ENCODE measurements at places on chromosomes 7 and 10.
A peak's percentile ranks its signal among the peaks of the same experiment; 100 is the strongest.

GRCh38 chr7:122430710-122431109, 126.2 kb upstream of the FEZF1 start:
- DNase-seq = peak; percentile 18

GRCh38 chr7:25963733-25964132, 188.3 kb upstream of the NFE2L3 start:
- DNase-seq = no peak

DNA sequence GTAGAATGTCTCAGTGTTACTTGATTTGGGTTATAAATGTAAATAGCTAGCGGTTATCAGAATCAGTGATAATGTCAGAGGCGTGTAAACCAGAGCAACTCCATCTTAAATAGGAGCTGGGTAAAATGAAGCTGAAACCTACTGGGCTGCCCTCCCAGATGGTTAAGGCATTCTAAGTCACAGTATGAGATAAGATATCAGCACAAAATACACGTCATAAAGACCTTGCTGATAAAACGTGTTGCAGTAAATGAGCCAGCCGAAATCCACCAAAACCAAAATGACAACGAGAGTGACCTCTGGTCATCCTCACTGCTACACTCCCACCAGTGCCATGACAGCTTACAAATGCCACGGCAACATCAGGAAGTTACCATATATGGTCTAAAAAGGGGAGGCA, 172.3 kb downstream of the CHRM2 start:
- no peak for DNase-seq

DNA sequence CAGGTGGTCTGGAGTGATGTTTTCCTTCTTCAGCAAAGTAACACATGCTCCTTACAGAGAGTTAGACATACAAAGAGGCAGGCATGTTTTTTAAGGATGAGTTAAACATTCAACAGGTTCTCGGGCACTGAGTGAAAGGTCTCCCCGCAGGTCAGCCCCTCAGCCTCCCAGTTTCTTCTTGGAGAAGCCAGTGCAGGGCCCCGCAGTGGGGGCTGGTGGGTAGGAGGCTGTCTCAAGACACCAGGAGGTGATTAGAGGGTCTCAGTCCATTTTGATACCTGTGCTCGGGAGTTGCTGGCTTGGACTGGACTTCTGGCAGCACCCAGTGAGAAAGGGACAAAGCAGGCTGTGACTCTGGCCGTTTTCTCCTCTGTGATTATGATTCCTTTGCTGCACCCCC, 78.6 kb upstream of the ZNF479 start:
- no peak for DNase-seq

DNA sequence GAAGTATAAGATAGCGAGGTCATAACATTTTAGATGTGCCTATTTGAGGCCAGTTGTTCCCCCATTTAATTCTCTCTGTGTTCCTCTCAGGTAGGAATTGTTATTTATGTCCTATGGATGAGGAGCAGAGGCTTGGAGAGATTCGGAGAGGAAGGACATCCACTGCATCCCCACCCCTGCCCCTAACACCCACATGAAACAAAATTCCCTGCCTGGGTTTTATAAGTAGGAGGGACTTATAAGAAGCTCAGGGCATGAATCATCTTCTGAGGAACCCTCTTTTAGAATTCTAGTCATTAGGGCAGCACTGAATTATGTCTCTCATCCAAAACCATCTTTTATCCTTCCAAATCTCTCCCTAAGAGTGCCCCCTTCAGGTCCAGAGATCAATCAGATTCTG, 5.0 kb downstream of the CHAT start:
- DNase-seq = no peak

GRCh38 chr10:77236700-77237099, 400.9 kb downstream of the KCNMA1 start:
- peak; percentile 69 for DNase-seq

- DNase-seq = no peak
These were observed 657.2 kb downstream of the INHBA start for GRCh38 chr7:41045556-41046123.

DNA sequence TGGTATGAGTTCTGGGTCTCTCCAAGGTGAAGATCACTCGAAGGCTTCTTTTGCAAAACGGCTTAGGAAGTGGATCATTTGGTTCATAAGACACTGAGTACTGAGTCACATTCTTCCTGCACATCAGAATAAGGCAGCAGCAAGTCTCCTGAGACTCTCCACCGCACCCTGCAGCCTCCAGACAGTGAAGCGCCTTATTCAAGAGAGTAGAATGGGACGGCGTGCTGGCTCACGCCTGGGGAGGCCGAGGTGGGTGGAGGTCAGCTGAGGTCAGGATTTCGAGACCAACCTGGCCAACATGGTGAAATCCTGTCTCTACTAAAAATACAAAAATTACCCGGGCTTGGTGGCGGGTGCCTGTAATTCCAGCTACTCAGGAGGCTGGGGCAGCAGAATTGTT, 70.3 kb downstream of the C10orf143 start:
- DNase-seq = no peak

DNA sequence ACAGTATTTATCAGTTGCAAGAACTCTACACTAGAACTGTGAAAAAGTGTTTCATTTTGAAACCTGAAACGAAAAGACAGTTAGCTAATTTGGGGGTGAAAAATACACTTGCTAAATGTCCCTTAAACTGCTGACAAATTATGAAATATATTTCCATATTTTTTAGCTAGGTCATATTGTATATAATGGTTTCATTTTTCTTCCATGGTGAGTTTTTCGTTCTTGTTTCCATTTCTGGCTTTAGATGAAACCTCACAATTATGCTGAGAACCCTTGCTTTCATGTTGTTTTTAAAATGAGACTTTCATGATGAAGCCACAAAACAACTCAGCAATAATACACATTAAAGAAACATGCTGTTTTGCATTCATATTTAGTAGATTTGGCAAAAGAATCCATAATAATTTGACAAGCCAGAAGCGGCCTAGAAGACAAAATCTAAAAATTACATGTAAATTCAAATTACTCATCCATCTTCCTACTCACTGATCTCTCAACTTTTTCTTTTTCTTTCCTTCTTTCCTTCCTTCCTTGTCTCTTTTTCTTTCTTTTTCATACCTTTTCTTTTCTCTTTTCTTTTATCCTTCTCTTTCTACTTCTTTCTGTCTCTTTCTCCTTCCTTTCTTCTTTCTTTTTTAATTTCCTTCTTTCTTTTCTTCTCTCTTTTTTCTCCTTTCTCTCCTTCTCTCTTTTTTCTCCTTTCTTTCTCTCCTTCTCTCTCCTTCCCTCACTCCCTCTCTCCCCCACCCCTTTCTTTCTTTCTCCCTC, 46.5 kb upstream of the ITGB8 start:
- DNase-seq = no peak

DNA sequence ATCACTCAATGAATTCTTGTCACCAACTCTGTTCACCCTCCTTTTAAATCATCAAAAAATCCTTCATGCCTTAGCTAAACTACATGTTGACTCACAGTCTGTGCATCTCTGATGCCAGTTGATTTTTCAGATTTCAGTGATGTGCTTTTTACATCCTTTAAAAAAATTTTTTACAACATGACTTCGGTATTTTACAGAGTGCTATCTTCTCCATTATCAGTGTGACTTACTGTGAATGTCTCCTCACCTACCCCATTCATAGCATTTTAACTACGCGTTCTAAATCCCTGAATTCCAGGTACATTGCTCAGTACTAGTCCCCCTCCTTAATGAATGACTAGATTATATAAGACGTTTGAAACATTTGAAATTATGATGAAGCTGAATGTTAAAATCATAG, 98.7 kb downstream of the DNAH11 start:
- DNase-seq = no peak

DNA sequence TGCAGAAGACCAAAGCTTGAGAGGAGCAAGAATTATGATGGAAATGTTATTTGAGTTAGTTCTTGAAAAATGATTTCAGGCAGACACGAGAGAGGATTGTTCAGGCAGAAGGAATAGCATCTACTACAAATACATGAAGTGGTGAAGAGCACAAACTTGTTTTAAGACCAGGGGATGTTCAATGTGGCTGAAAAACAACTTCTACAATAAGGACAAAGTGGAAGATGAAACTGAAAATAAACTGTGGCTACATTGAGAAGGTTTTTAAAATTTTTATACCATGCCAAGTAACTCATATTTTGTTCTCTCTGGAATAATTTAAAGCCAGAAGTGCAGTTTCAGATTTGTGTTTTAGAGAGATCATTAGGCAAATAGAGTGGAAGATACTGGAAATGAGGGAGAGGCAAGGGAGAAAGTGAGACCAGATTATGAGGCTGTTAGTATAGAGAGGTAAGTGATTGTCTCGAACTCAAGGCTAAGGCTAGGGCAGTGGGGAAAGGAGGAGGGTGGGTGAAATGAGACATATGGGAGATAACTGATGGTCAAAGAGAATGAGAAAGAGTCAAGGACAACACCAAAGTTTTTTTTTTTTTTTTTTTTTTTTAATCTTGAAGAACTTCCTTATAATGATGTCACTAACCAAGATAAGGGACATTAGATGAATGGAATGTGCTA, 115.4 kb downstream of the MDFIC start:
- no peak for DNase-seq

GRCh38 chr7:73668886-73669230, 1.2 kb downstream of the VPS37D start:
- DNase-seq = no peak

DNA sequence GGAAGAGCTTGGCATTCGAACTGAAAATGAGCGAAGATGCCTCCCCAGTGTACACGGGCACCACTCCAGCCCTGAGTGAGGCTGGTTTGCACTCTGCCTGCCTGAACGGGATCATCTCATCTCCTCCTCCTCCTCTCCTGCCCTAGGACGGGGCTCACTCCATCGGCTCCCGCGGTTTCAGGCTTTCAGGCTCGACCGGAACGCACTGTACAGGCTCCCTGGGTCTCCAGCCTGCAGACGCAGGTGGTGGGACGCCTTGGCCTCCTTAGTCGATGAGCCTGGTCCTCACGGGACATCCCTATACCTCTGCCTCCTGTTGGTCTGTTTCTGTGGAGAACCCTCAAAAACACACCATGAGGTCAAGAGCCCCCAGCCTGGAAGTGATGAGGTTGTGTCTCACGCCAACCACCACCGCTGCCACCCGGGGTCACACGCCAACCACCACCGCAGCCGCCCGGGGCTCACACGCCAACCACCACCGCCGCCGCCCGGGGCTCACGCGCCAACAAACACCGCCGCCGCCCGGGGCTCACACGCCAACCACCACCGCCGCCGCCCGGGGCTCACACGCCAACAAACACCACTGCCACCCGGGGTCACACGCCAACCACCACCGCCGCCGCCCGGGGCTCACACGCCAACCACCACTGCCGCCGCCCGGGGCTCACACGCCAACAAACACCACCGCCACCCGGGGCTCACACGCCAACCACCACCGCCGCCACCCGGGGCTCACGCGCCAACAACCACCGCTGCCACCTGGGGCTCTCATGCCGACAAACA, 56.3 kb downstream of the FOXL3 start:
- no peak for DNase-seq

GRCh38 chr7:123494193-123494796, 40.1 kb downstream of the IQUB start:
- DNase-seq = peak; percentile 43

- no peak for DNase-seq
These were observed 335.8 kb downstream of the FRMD4A start for GRCh38 chr10:13994932-13995331.

DNA sequence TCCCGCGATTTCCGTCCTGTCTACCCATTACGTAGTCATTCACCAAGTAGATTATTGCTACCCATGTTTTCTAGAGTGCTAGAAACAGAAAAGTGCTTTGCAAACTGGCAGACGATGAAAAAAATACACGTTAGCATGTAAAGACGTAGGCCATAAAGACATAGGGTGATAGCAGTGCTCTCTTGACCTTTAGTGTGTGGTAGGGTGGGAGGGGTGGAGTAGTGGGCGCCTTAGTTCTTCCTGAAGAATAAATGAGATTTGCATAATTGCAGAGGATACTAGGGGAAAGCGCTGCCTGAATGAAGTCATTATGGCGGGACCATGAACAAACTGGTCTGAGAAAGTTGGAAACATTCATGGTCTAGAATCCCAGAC, 948 bp downstream of the ZNF485 start:
- DNase-seq = no peak

GRCh38 chr7:6130007-6130587, 98.9 kb downstream of the ANKRD61 start:
- DNase-seq = no peak

DNA sequence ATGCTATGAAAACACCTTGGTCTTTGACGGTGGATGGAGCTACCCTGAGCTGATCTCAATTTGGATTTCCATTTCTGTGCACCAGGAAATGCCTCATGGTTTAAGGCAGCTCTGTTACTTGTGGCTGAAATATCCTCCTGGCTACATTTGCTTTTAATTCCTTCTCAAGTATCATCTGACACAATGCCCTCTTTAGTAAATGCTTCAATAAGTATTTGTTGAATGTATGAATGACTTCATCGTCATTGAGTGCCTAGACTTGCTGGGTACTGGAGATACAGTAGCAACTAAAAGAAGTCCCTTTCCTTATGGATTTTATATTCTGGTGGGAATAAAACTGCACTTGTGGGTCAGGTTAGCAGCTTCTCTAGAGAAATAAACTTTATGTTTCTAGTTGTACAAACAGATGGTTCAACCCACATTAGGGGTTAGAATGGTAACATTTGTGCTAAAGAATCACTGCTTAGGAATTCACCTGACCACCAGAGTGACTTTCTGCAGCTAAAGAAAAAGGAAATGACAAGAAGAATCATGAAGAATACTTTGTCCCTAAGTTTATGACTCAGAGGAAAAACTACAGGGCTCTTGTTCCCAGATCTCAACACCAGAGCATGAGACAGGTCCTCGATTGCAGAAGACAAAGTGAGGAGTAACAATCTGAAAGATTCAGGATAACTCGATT, 21.8 kb upstream of the SMNDC1 start:
- DNase-seq = peak; percentile 92

GRCh38 chr7:44736896-44737295, 11.8 kb upstream of the ZMIZ2 start:
- no peak for DNase-seq

DNA sequence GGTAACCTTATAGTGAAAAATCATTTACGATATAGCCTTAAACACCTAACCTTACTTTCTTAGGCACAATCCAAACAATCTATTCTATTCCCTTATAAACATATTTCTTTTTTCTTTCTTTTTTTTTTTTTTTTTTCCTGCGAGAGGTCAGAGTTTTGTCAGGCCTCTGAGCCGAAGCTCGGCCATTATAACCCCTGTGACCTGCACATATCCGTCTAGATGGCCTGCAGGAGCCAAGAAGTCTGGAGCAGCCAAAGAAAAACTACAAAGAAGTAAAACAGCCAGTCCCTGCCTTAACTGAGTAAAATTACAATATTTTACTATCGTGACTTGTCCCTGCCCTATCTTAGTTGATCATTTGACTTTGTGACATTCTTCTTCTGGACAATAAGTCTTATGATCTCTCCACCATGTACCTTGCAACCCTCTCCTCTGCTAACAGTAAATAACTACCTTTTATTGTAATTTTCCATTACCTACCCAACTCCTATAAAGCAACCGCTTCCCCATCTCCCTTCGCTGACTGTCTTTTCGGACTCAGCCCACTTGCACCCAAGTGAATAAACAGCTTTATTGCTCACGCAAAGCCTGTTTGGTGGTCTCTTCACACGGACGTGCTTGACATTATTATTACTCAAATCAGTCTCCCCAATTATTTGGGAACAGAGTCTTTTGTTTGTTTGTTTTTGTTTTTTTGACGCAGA, 64.5 kb downstream of the AOAH start:
- DNase-seq = no peak

- DNase-seq = no peak
These were observed 16.2 kb downstream of the RPS24 start for GRCh38 chr10:78049851-78050250.

Data from astrocyte of the spinal cord (primary cell).